Stimulated activated CD4-positive, alpha-beta T cell treated with anti-CD3 and anti-CD28 coated beads, Interleukin-4, amount 100 ng/mL, for 48 hours (primary cell): ENCODE measurements at places on chromosomes 1 and 21.

- no peak for DNase-seq
Observed at GRCh38 chr1:153963850-153964331, 554 bp upstream of the SLC39A1 start.

- no peak for DNase-seq
Observed at GRCh38 chr1:22773981-22774832, 63.6 kb downstream of the EPHB2 start.

DNA sequence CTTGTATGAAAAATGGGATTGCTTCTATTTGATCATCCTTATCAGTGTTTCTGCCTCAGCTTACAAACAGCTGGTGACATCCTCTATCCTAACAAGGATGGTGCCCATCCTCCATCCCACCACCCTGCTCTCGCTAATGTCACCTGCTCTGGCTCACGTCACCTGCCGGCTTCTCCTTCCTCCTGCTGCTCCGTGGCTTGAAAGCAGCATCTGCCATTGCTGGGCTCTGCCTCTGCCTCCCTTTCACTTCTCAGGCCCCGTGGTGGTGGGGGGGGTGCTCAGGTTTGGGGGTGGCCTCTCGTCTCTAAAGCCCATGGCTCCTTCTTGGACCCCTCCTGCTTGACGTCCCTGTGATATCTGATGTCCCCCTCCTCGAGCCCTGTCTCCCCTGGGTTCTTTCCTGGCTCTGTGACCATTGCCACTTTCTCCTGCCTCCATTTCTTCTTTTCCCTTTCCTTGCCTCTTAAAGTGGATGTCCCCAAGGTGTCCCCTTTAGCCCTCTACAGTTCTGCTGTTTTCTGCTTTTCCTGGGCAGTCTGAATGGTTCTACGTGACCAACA is 135.5 kb upstream of the ERRFI1 start:
- no peak for DNase-seq

- no peak for DNase-seq
Observed at GRCh38 chr1:169363046-169363730, 4.4 kb downstream of the NME7 start.

DNA sequence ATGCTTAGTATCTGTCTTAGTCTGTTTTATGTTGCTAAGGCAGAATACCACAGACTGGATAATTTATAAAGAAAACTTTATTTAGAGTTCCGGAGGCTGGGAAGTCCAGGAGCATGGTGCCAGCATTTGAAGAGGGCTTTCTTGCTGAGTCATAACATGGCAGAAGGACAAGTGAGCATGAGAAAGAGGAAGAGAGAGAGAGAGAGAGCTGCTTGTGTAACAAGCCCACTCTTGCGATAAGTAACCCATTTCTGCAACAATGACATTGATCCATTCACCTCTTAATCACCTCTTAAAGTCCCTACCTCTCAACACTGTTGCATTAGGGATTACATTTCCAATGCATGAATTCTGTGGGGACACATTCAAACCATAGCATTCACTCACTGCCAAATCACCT is 11.7 kb upstream of the MYOCOS start:
- no peak for DNase-seq

DNA sequence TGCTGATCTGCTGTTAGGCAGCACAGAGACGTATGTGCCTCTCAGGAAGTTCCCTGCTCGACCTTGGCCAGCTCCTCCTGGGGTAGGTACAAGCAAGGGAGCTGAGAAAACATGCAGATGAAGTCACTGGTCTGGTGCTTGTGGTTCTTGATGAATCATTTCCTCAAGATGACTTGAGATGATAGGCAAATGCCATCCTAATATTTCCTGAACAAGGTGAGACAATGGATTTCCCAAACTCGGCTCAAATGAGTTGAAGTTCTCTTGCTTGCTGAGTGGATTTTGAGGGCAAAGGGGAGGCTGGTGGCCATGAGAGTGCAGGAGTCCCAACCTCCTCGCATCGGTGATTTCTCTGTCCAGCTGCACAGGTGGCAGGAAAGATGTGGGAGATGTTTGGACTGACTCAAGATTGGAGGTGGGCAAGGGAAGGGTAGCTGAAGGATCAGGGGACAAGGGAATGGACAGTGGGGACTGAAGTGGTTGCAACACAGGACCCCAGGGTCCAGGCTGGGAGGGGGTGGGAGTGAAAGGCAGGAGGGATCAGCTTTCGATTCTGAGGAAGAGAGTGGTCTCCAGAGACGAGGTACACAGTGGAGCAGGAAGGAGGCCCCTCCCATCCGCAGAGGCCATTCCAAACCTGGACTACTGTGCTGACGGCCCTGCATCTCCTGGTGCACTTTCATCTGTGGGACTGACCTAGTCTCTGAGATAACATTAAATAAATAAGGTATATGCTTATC is 63.9 kb downstream of the CAPN2 start:
- DNase-seq: no peak

GRCh38 chr1:112356765-112357164 is 39.2 kb upstream of the CTTNBP2NL start:
- DNase-seq: no peak

DNA sequence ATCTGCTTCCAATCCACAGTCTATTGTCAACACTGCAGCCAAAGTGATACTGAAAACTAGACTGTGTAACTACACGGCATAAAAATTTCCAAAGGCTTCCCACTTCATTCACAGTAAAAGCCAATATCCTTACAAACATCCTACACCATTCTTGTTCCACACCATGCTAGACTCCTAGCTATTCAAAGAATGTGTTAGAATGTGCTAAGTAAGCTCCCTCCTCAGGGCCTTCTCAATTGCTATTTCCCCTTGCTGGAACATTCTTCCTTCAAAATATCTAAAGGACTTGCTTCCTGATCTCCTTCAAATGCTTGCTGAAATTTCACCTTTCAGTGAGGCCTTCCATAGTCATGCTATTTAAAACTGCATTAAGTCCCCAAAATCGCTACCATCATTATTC is 228.1 kb downstream of the AKT3 start:
- DNase-seq: no peak

GRCh38 chr1:224523676-224524075 is 89.1 kb upstream of the WDR26 start:
- DNase-seq: no peak

DNA sequence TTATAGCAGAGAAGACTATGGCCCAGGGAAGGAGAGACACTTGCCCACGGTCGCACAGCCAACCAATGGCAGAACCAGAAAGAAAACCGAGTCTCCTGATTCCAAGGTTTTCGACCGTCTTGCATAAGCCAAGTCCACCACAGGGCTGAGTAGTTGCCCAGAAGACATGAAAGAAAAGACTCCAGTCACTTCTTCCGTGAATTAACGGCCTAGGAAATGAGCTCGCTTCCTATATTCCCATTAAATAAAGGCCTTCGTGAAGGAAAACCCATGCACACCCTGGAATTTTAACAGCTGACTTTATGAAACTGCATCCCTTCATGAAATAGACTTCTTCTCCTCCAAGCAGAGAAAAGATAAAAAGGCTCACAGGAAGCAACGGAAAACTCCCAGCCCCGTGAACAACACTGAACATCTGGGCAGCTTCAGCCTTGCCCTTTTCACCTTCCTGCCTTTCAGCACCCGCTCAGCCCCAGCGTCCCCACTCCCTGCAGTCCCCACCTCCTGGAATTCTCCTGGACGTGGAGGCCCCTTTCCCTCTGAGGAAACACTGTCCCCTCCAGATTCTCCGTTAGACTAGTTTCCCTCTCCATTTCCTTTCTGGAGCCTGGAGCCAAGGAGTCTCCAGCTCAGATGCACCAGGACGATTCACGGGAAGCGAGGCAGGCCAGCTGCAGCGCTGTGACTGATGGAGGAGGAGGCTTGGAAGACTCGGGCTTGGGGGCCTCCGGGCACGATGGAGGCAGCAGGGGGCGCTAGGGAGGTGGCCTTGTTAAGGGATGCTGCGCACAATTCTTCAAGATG is 2.7 kb upstream of the MYOC start:
- peak; percentile 84 for DNase-seq
